ENCODE measurements at places on chromosomes 4 and X.

DNA sequence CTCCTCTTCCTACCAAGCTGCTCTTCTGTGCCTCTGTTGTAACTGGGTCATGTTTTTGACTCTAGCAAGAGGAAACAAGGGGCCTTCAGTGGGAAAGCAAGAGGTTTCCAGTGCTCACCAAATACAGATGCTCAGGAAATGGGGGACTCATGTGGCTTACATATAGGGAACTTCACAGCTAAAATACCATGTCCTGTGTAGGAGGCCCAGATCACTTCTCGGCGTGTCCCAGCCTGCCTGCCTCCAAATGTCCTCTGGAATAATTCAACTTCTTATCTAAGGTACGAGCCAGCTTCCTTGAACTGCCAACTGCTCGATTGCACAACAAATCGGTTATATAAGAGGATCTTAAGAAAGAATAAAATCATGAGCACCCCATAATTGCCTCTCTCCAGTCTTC, 161.3 kb downstream of the KIT start:
- DNase-seq: no peak

GRCh38 chrX:118724365-118724764, 3.0 kb upstream of the IL13RA1 start:
- DNase-seq: no peak

- no peak for DNase-seq
These were observed 60.3 kb upstream of the SMIM10 start for GRCh38 chrX:134930501-134930900.

DNA sequence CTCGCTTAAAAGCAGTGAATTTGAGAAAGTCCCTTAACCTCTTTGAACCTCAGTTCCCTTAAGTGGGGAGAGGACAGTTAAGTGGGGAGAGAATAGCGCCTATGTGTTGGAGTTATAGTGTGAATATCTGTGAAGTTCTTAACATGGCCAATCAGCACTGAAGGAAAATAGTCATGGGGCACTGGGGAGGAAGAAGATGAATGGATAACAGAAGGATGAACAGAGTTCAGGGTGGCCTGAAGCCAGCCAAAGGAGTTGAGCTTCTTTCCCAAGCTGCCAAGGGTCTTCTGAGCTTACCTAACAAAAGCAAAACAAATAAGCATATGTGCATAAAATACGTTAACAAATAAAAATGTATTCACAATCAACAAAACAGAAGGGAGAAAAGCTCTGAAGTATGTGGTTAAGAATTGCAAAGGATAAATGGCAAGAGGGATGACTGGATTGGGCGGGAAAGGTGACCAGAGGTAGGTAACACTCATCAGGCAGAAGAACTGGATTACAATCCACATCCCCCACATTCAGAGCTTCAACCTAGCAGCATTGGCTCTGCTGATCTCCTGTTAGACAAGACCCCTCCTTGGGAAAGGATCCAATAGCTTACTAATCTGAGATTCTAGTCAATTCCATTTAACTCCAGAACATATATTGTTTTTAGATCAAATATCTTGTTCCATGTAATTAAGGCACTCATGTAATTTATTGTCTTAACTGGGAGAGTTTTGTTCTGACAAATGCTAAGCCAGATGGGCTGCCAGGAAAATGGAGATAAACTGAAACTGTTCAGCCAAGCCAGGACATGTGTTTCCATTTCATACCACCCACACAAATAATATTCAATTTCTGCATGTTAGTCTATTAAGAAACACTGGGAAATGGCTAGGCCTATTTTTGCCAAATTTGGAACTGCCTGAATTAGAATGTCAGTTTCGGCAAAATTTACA, 221.2 kb downstream of the LDB2 start:
- no peak for DNase-seq

- no peak for DNase-seq
These were observed 350.3 kb downstream of the ZIC3 start for GRCh38 chrX:137916090-137916746.

DNA sequence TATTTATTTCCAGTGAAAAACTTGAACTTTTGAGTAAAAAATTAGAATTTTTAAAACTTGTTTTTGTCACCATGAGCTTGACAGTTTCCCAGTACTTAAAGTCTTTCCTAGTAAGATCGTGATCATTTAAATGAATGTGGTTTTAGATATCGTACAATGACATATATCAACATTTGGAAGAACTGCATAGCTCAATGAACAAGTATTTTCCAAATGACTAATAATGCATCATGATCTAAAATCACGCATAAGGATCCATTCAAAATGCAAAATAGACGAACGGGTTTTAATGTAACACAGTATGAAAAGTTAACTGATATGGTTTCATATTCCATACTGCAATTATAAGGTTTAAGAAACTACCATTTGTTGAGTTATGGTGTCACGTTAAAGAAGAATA, 4.1 kb upstream of the NDNF start:
- no peak for DNase-seq

DNA sequence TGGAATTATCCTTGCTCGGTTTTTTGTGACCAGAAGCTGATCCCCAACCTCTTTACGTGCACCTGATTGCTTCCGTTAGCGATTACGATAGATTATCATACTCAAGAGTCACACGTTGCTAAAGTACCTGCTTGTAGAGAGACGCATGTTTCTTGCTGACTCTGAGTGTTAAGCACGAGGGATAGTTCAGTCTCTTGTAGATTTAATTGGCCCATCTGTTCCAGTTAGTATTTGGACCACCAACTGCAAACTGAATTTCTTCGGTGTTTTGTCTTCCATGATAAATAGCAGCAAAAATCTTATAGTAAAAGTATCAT, 516 bp upstream of the COX18 start:
- DNase-seq: no peak

DNA sequence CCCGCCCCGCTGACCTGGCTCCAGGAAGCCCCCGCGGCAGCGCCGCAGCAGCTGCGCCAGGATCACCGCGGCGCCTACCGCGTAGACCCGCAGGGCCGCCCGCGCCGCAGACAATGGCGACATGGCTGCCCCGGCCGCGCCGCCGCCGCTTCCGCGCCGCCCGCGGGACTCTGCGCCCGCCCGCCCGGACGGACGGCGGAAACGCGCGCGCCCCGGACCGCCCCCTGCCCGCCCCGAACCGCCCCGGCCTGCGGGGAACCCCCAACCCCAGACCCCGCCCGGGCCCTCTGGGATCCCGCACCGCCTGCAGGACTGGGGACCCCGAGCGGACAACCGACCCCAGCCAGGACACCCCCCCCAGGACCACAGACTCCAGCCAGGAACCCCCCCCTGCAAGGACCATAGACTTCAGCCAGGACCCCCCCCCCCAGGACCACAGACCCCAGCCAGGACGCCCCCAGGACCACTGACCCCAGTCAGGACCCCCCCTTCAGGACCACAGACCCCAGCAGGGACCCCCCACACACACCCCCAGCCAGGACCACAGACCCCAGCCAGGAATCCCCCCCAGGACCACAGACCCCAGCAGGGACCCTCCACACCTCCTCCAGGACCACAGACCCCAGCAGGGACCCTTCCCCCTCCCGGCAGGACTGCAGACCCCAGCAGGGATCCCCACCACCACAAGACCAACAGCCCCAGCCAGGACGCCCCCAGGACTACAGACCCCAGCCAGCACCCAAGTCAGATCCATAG, at the start of the genes DHRSX and ZBED1:
Gene DHRSX (minus strand): TSS at position 174 of the 756 bp plus-strand sequence. CDS start 51 bp downstream, at position 123.
Gene ZBED1 (minus strand): TSS at position 174 of the 756 bp plus-strand sequence. CDS start 10,257 bp downstream, outside the sequence.
- peak; percentile 63 for DNase-seq

GRCh38 chr4:147725673-147726072, 6.2 kb upstream of the ARHGAP10 start:
- DNase-seq: no peak

GRCh38 chr4:123819362-123820035, 422.9 kb downstream of the SPRY1 start:
- no peak for DNase-seq

DNA sequence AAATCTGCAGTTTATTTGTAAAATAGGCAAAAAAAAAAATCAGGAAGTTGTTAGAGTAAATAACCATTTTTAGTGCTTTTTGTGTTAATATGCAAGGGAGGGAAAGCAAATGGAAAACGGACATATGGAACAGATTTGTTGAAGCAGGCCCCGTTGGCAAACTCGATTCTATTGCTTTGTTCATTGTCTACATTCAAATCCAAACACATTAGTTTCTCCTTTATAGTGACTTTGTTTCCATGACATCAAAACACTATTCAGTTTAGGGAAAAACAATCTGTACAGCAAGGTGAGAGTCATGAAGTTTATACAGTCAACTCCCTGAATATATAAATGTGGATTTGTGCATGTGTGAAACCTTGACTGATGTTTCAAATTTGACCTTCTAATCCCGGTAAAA, 142.2 kb downstream of the FAM47A start:
- DNase-seq: no peak

DNA sequence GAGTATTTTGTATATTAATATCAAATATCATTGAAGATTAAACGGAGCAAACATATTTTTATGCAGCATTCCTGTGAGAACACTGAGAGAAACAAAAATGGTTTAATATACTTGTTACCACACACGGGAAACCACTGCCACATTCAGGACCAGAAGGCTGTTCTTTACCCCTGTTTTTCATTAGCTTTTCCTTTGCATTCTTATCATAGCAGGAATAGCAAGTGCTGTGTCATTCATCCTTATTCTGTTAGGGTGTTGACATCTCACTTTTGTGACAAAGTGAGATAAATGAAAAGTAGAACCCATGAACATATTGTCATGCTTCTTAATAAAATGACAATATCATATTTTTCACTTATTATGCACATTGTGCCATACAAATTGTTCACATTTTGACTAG, 212.4 kb upstream of the NDST4 start:
- no peak for DNase-seq

GRCh38 chrX:148441387-148441786, 59.0 kb upstream of the AFF2 start:
- DNase-seq: no peak

- DNase-seq: peak; percentile 67
These were observed 361.1 kb downstream of the MID1IP1 start for GRCh38 chrX:39162322-39162735.

GRCh38 chrX:8005678-8006347, 78.6 kb upstream of the PNPLA4 start:
- no peak for DNase-seq

GRCh38 chr4:123452616-123453015, 56.0 kb downstream of the SPRY1 start:
- peak; percentile 49 for DNase-seq

DNA sequence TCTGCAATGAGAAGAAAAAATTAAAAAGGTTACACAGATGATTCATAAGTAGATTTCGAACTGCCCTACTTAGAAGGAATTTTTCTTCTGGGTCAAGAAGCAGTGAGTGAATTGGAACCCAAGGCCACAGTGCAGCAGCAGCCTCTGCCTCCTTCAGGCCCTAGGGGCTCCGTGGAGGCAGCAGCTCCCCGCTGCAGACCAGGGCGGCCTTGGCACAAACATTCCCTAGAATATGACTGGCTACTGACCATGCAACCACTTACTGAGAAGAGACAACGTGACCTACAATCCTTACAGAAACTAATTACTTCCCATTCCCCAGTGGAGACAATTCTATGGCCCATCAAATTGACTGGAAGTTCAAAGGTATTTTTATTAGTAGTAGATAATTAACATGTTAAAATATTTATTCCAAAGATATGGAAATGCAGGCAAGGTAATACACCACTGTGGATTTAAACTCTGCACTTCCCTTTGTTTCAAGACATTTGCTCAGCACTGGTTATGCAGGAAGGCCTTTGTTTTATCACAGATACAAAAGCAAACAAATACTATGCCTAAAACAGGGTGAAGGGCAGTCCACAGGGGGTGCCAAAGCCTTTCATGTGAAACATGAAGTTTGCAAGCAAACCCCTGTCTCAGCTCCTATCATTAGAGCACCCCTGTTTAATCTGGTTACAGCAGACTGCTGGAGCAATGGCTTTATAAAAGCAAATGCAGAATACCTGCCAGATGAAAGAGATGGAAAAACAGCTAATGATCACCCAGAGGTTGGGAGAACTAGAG, 59.2 kb downstream of the PCDH19 start:
- no peak for DNase-seq

GRCh38 chrX:41863343-41864203, 59.8 kb downstream of the CASK start:
- DNase-seq: no peak

DNA sequence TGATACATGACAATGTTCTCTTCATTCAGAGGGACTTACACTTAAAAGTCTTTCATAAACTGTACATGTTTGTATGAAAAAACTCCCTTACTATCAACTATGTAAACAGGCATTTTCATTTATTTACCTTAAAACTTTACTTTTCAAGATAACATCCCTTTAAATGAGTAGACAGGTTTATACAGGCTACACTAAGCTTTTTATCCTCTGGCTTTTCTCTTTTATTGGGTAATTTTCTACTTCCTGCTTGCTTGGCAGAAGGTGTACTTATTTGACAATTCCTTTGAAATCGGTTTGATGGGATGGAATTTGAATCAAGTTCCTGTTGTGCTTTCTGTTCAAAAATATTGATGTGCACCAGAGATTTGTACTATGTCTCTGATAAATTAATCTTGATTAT, 81.4 kb downstream of the PTPN13 start:
- DNase-seq: no peak

DNA sequence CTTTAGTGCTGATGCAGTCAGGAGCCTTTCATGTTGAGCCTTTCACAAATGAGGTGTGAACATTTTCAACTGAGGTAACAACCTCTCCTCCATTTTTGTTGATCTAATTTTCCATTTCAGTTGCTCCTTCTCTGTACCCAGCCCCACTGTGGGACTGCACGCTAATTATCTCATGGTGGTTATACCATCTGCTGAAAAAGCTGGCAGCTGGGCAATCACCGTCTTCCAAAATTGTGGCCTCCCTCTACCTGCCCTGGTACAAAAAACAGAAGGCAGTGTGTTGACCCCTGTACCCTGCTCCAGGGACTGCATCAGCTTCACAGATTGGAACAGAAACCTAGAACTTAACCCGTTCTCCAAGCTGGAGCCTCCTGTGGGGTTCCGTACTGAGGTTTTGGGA, 72.4 kb upstream of the LONRF3 start:
- no peak for DNase-seq

- DNase-seq: no peak
These were observed 1497.3 kb downstream of the STIM2 start for GRCh38 chr4:28357990-28358389.

DNA sequence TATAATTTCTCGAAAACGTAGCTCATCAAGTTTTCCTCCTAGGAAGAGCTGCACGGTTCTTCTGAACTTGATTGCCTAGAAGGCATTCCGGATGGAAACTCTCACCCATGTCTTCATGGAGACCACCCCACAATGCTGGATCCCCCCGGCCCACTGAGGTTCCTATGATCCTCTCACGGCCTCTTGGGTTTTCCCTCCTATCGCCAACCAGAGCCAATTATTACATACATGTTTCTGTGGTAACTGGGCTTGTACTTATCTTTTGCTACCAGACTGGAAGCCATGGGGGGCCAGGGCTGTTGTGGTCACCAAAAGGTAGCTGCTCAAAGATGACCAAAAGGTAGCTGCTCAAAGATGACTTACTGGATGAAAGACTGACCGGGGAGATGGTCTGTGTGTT, 131.5 kb downstream of the AFAP1 start:
- no peak for DNase-seq

DNA sequence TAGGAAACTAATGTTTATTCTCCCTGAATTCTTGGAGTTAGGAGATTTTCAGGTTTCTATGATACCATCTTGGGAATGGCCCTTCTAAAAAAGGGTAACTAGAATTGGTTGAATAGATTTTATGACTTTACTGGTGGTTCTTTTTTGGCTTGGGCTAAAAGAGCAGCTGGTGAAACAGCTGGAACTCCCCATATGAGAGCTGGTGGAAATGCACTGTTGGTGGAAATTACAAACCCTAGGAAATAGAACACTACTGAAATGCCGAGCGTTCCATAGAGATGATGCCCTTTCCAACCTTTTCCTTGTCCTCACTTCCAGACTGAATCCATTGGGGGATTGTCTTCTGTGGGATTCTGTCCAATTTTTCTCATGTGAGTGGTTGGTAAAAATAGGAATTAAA, 139.5 kb downstream of the STIM2 start:
- no peak for DNase-seq
